ENCODE measurements at places on chromosomes 5 and 9.

GRCh38 chr5:128870923-128871322 is 94.4 kb upstream of the SLC27A6 start:
- no peak for DNase-seq

- no peak for DNase-seq
These were observed 87.0 kb downstream of the SMIM23 start for GRCh38 chr5:171872666-171873065.

GRCh38 chr9:132880324-132880661 is 1.6 kb downstream of the SPACA9 start:
- DNase-seq = no peak

GRCh38 chr5:154513669-154514084 is 35.6 kb upstream of the HAND1 start:
- no peak for DNase-seq

GRCh38 chr5:144378681-144379080 is 208.0 kb downstream of the KCTD16 start:
- no peak for DNase-seq

DNA sequence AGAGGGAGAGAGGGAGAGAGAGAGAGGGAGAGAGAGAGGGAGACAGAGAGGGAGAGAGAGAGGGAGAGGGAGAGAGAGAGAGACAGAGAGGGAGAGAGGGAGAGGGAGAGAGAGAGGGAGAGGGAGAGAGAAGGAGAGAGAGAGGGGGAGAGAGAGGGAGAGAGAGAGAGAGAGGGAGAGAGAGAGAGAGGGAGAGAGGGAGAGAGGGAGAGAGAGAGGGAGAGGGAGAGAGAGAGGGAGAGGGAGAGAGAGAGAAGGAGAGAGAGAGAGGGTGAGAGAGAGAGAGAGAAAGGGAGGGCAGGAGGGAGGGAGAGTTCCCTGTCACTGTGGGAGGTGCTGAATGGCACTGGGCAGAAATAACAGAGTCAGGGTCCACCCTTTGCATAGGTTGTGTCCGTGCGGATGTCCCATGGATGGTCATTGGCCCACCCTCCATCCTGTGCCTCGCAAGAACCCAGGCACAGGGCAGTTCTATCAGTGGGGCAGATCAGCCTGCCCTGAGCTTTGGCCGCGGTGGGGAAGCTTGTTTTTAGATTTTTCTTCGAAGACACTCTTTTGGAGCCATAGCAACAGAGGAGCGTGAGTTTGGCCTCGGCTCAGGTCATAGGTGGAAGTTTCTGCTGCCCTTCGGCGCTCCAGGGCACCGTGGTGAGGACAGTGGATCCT is 30.1 kb downstream of the ADAMTSL2 start:
- no peak for DNase-seq

GRCh38 chr9:107046692-107047091 is 183.7 kb downstream of the ZNF462 start:
- DNase-seq = no peak

- DNase-seq = no peak
These were observed 4.1 kb downstream of the BAG1 start for GRCh38 chr9:33260372-33260771.

- no peak for DNase-seq
These were observed 13.3 kb downstream of the BTNL3 start for GRCh38 chr5:181001947-181002346.

- no peak for DNase-seq
These were observed 449.5 kb upstream of the TRPC7 start for GRCh38 chr5:136814619-136815378.

Measured in amygdala (tissue), 56 donors.